Motor neuron (in vitro differentiated cells): ENCODE measurements at places on chromosomes 12 and 14. TPM values are rescaled to one million over a fixed set of nuclear protein-coding genes. Genes with fewer than 3 reads are reported as not detected.
A peak's percentile ranks its signal among the peaks of the same experiment; 100 is the strongest.

DNA sequence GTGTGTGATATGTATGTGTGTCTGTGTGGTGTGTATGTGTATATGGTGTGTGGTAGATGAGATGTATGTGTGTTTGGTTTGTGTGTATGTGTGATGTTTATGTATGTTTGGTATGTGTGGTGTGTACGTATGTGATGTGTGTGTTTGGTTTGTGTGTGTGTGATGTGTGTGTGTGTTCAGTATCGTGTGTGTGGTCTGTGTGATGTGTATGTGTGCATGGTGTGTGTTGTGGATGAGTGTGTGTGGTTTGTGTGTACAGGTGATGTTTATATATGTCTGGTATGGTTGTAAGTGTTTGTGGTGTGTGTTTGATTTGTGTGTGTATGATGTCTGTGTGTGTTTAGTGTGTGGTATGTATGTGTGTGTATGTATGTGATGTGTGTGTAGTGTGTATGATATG is 199.4 kb downstream of the SUDS3 start:
- ATAC-seq, result no peak

DNA sequence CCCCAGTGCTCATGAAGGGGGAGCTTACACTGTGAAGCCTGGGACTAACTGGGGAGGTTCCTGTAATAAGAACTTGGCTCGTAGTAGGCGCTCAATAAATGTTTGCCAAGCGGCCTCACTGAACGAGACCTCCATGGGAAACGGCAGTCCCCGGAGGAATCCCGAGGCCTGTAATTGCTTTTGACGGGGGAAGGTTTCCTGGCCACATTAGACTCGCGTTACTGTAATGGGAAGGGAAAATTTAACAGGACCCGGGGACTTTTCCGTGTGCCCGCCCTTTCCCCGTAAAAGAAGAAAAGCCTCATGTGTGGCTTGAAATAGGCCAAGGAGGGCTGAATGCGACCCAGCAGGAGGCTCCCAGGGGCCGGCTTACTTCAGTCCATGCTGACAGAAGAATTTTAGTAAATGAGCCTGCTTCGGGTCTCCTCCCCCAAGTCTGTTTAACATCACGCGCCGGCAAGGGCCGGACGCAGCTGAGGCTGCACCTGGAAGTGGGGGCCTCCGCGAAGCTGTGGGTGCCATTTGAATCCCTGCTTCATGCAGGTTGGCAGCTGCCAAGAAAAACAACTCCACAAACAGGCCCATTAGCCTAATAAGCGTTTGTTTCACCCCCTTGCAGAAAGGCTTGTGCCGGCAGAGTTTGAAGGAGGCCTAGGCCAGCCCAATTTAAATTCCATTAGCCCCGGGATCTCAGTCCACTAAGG is 39.8 kb upstream of the PWP1 start:
- ATAC-seq, result peak; percentile 48

GRCh38 chr14:98458702-98459101 is 813.3 kb downstream of the BCL11B start:
- ATAC-seq, result no peak

GRCh38 chr12:29198901-29199300 is 49.8 kb downstream of the FAR2 start:
- ATAC-seq, result no peak

- ATAC-seq, result no peak
These were observed 35.3 kb downstream of the MIPOL1 start for GRCh38 chr14:37232907-37233481.

INF2 gene
- total RNA-seq, result 11.8 and 12.8 TPM in 2 replicates
